Natural killer cell treated with Interleukin-12 subunit alpha and Interleukin-12 subunit beta and Interleukin-15 and Interleukin-18, amount 100 ng/mL, for 72 hours (primary cell): ENCODE measurements at places on chromosomes 16 and 17.

GRCh38 chr16:53083119-53083518 lies 28.3 kb downstream of the CHD9 start:
- no peak overlapping the region for H3K4me3 ChIP-seq
- H3K27ac ChIP-seq = no peak overlapping the region
- no peaks in the 10 kb centered on the region for H3K36me3 ChIP-seq
- H3K27me3 ChIP-seq = no peaks in the 10 kb centered on the region
- DNase-seq = no peak
- peaks cover 5% of the 10 kb centered on the region for H3K4me1 ChIP-seq

DNA sequence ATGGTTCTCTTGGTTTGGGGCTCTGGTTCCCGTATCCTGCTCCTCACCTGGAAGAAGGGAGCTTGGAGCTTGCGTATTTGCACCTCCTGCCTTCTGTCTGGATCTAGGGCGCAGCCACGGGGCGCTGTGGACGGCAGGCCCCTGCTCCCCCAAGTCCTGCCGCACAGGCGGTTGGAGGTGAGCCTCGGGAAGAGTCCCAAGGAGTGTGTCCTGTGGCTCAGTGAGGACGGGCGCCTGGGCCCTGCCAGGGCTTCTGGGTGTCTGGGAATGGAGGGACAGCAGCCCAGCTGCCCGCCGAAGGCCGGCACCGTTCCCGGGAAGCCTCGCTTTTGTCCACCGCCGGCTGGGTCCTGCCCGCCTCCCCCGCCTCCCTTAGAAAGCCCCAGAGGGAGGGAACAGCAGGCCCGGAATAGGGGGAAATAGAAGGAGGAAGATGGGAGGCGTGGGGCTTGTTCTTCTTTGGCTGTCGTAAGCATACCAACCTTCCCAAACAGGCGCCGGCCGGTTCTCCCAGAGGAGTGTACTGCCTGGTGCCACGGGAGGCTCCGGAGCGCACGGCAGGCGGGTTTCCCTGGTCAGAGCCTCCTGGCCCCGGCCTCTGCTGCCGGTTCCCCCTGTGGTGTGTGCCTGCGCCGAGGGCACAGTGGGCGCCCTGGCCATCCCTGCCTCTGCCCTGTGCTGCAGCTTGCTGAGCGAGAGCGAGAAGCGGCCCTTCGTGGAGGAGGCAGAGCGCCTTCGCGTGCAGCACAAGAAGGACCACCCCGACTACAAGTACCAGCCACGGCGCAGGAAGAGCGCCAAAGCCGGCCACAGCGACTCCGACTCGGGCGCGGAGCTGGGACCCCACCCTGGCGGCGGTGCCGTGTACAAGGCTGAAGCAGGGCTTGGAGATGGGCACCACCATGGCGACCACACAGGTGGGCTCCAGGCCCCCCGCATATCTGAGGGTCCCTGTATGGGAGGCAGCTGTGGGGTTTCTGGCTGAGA lies 1.8 kb downstream of the SOX8 start:
- no peak for DNase-seq
- H3K4me1 ChIP-seq = no peaks in the 10 kb centered on the region
- H3K27ac ChIP-seq = no peak overlapping the region
- peaks cover 2% of the 10 kb centered on the region for H3K27me3 ChIP-seq

DNA sequence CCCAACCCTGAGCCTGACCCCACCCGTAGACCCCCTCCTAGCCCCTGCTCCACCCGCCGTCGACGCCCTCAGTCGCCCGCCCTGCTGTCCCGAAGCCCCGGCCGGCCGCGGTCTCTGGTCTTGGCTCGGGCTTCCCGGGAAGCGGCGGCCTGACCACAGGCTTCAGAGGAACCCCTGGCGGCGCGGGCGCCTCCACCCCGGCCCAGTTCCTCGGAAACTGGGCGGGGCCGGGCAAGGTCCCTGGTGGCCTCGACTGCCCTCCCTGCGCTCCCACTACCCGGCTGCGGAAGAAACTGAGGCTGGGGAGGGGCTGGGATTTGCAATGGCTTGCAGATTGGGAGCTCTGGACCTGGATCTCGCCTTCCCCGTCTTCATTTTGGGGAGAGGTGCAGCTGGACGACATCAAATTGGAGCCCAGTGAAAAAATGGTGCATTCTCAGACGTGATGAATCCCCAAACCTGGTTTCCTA lies 692 bp upstream of the SOCS1 start:
- peaks cover 8% of the 10 kb centered on the region for H3K27me3 ChIP-seq
- peak; percentile 70 for DNase-seq
- H3K27ac ChIP-seq = peak overlapping the region; percentile 79
- peak overlapping the region; percentile 88 for H3K4me3 ChIP-seq

- H3K27me3 ChIP-seq = peaks cover 13% of the 10 kb centered on the region
- no peaks in the 10 kb centered on the region for H3K4me1 ChIP-seq
- DNase-seq = no peak
- no peaks in the 10 kb centered on the region for H3K36me3 ChIP-seq
- no peak overlapping the region for H3K4me3 ChIP-seq
- H3K27ac ChIP-seq = no peak overlapping the region
These were observed 35.0 kb downstream of the SHISA9 start for GRCh38 chr16:12936391-12936790.
